NCI-H1417 treated with DMSO at 0.1 percent for 48 hours (cell line): ENCODE measurements at places on chromosomes 12 and 14.
A peak's percentile ranks its signal among the peaks of the same experiment; 100 is the strongest.

DNA sequence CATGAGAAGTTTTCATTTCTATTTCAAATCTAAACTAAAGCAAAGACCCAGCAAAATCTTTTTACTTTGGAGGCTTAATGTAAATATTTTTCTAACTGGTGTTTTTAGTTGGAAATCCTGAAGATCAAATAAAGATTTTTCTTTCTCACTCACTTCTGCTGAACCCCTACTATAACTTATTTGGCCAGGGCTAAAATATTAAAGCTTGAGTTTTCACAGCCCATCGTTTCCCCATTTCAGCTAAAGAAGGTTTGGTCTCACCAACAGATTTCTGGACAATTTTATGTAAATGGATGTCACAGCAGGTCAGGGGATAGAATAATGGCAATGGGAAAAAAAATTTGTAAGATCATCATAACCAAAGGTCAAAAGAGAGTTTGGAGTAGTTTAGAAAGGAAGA, 92.7 kb upstream of the DCN start:
- no peak for DNase-seq

GRCh38 chr14:79044894-79045624, 874.9 kb downstream of the NRXN3 start:
- DNase-seq, result peak; percentile 25

GRCh38 chr12:13326076-13326475, 129.6 kb downstream of the EMP1 start:
- peak; percentile 8 for DNase-seq

- DNase-seq, result no peak
Measured at GRCh38 chr12:22283006-22283506, 51.5 kb downstream of the ST8SIA1 start.

DNA sequence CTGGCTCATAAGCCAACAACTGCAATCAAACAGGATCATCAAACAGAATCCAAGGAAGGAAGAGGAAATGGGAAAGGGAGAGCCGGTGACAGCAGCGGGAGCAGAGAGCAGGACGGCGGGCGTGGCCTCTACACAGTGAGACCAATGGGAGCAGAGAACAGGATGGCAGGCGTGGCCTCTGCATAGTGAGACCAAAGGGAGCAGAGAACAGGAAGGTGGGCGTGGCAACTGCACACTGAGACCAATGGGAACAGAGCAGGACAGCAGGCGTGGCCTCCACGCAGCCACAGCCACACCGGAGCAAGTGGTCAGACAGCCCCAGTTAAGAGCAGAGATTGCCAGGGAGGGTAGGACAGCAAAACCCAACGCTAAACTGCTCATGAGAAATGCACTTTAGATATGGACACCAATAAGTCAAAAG, 16.4 kb downstream of the LRCOL1 start:
- DNase-seq, result peak; percentile 90

DNA sequence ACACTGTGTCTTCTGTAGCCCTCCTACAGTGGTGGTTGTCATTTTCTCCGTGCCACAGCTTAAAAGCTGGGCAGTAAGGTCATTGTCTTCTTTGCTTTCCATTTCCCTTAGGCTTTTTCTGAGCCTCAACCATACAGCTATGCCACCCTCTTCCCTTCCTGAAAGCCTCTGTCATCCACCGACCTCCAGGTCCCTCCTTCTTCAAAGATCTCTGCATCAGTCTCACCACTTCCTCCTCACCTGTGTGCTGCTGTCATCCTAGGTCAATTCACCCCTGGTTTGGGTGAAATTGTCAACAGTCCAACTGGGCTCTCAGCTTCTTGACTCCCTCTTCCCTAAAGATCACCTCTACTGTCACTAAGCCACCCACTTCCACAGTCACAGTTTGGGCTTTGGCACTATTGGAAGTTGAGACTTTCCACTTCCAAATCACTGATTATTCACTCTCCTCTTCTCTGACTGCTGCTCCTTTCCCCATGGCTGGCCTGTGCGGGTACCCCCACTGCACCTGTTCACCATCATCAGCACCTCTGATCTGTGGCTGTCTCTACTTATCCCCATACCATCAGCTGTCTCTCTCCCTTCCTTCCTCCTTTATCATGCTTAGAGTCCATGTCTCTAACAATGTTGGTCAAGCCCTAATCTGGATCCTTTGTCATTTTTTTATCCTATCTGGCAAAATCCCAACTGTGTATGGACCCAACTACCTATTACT, 15.5 kb upstream of the TSPAN9 start:
- DNase-seq, result no peak

DNA sequence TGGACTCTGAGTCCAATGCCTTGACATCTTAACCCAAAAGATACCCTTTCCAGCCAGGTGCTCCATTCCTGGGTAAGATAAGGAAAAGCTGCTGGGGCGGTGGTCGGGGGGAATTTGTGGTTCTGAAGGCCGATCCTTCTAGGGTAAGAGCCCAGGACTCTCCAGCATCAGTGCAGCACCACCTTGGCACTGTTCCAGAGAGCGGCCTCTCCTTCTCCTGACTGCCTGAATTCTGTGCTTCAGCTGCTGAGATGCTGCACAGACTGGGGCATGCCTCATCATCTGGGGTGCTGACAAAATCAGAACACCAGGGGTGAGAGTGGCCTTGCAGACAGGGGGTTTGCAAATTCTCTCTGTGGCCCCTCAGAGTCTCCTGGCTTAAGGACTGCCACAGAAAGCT, 87.5 kb downstream of the SPTB start:
- no peak for DNase-seq

DNA sequence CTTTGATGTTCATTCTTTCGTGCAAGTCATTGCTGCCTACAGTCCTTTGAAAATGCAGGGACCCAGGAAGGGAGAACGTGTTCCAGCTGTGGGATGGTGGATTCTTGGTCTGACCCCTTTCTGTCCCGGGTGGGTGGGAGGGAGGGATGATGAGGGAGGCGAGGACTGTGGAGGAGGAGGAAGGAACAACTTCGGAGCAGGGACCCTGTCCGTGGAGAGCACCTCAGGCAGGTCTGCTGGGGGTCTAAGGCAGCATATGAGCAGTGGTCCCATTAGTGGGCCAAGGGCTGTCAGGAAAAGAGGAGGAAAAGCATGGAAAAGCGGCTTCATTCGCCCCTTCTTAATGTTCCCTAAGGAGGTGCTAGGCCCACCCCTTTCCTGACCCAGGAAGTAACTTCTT, 36.0 kb downstream of the CACNA2D4 start:
- no peak for DNase-seq

DNA sequence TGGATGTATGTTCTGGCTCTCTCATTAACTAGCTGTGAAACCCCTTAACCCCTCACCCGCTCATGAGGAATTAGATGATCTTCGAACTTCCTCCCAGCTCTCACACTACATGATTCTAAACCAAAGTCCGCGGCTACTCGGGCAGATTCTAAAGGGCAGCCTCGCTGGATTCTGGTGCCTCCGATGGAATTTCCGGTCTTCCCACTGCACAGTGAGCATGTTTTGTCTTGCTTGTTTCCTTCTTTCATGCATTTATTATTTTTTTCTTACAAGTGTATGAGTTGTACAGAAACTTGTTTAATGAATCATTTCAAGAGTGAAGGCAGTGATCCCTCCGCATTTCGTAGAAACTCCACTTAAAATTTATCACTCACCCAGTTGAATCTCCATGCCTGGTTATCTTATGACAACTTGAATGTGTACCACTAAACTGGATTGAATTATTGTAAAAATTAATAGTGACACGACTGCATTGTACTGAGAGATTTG, 4.5 kb upstream of the HCAR3 start:
- no peak for DNase-seq

GRCh38 chr14:23154964-23155587, 28.4 kb downstream of the SLC7A8 start:
- no peak for DNase-seq

- no peak for DNase-seq
Measured at GRCh38 chr14:31781578-31781977, 220.4 kb downstream of the NUBPL start.

DNA sequence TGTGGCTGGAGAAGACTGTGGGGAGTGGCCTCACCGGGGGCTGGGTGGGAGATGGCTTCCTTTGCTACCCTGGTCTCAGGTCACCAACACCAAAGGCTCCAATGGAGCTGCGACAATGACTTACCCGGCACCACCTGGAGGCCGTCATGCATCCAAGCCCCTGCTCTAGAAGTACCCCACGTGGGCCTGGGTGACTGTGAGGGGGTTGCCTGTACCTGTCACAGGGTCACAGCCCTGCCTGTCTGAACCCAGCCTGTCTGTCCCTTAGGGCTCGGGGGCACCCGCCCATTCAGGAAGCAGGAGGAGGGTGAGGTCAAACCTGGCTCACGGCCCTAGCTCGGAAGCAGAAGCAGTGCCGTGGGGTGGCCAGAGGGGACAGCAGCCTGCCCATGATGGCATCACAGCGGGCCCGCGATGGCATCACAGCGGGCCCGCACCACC, 18.9 kb downstream of the ABCB9 start:
- DNase-seq, result no peak

DNA sequence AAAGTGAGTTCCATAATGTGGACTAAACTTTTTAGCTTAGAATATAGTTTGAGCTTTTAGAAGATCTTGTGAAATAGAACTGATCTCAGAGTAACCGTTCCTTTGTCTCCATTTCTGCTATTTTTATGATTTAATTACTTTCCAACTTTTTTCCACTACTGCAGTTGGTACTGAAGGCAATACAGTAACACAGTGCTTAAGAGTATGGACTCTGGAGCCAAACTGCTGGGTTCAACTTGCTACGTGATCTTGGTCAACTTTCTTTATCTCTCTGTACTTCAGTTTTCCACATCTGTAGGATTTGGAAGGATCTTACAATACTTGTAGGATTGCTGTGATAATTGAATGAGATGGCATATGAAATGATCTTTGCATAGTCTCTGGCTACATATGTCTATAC, 40.9 kb downstream of the ATXN7L3B start:
- DNase-seq, result no peak

- DNase-seq, result no peak
Measured at GRCh38 chr14:105095236-105095805, 30.1 kb upstream of the GPR132 start.

DNA sequence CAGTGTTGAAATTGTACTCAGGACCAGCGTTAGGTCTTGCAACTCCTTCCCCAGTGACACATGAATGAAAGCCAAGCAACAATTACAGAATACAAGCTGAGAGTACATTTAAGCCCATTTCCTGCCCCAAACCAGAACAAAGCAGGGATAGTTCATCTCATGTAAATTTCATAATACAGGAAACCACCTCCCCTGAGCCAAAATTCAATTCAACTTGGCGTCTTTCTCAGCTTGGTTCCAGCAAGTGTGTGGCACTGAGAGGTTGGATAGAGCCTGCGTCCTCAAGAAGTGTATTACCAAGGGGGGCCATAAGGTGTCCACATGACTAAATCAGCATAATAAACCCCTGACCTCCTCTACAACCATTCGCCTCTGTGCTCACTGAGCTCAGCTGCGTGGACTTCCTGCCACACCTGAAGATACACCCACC, 278.9 kb upstream of the CRY1 start:
- no peak for DNase-seq

DNA sequence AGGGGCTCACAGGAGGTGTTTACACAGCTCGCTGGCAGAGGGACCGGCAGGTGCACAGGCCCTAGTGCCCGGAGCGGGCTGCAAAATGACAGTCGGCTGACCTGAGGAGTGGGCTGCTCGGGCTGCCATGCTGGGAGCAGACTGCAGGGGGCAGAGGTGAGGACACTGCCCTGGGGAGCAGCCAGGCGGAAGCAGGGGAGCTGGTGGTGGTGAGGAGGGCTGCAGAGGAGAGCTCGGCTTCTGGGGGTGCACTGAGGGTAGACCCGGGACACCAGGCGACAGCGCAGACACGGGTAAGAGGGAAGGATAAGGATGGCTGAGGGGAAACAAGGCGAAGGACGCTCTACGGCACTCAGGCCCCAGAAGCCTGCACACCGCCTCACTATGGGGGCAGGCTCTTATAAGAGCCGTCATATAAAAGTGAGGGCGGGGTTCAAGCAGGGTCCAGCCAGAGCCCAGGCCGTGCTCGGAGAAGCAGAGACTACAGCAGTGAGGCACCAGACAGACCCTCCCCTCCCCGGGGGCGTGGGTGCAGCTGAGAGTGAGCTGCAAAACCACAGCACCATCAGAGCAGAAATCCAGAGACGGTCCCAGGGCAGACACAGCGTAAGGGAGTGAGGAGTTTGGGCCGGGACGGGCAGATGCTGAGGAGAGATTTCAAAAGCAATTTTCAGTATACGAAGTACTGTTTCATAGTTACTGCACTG, 62.5 kb downstream of the CCDC88C start:
- peak; percentile 49 for DNase-seq

DNA sequence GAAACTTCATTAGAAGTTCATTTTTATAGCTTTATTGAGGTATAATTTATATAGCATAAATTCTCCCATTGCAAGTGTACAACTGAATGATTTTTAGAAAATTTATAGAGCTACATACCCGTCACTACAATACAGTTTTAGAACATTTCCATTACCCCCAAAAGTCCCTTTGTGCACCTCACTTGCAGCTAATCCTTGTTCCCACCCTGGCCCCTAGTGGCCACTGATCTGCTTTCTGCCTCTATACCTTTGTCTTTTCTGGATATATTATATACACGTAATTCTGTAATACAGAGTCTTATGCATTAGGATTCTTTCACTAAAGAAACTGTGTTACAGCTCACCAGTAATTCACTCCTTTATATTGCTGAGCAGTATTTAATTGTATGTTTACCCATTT, 145.1 kb upstream of the DIO2 start:
- DNase-seq, result peak; percentile 10

GRCh38 chr12:114919479-114919878, 235.5 kb upstream of the TBX3 start:
- no peak for DNase-seq

- DNase-seq, result no peak
Measured at GRCh38 chr14:80988192-80988591, 32.8 kb downstream of the TSHR start.

DNA sequence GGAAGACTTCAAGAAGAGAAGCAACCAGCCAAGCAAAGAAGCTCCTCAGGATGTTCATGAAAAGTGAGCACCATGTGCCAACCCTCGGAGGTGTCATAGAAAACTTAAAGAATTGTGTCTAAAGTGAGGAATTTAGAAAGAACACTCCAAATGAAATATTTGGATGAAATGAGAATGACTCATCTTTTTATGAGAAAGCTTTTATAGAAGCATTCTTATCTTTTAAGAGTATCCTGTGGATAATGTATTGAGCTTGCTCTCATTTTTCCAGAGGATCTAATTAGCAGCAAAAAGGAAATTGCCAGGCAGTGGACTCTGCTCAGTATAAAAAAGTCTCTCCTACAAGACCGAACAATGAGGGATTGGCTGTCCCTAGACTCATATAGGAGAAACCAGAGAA, 454.9 kb downstream of the LRIG3 start:
- no peak for DNase-seq

DNA sequence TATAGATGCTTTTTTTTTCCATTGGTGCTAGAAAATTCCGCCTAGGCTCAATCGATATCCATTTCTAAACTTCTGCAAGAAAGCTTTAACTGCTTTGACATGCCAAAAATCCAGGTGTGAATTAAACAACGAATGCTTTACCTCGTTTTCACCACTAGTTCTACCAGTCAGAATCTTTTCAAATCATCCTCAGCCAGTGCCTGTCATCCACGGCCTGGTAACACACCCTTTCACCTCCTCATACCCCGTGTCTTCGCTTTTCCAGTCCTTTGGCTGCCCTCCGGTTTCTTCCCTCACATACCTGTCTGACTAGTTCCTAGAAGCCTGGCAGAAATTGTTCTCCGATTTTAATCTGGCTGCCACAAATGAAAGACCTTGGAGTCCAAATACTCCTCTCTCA, 1.4 kb upstream of the PHC1 start:
- peak; percentile 24 for DNase-seq
